ENCODE measurements at places on chromosomes 6 and 20. TPM values are rescaled to one million over a fixed set of nuclear protein-coding genes. Genes with fewer than 3 reads are reported as not detected.

DNA sequence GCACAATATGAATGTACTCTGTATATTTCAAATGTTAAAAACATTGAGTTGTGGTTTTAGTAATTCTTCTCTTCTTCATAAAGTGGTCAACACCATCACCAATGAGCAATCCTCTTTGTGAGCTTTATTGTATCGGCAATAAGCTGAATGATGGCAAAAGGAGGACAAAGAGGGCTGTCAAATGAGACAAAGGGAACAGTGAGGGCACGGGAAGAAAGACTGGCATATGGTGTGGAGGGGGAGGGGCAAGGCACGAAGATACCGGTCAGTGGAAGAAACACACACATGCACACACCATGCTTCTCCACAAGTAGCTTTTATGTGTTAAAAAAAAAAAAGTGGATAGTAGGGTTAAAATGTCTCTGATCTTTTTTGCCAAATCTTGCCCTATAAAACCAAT is 506.8 kb upstream of the CITED2 start:
- H3K4me1 ChIP-seq, result peaks cover 12% of the 10 kb centered on the region
- H3K27me3 ChIP-seq, result no peaks in the 10 kb centered on the region
- DNase-seq, result no peak
- no peaks in the 10 kb centered on the region for H3K36me3 ChIP-seq
- H3K27ac ChIP-seq, result no peak overlapping the region

- no peaks in the 10 kb centered on the region for H3K4me1 ChIP-seq
- DNase-seq, result no peak
- no peaks in the 10 kb centered on the region for H3K36me3 ChIP-seq
- no peak overlapping the region for H3K4me3 ChIP-seq
- no peak overlapping the region for H3K27ac ChIP-seq
These were observed 129.2 kb downstream of the TBX18 start for GRCh38 chr6:84635081-84635761.

DNA sequence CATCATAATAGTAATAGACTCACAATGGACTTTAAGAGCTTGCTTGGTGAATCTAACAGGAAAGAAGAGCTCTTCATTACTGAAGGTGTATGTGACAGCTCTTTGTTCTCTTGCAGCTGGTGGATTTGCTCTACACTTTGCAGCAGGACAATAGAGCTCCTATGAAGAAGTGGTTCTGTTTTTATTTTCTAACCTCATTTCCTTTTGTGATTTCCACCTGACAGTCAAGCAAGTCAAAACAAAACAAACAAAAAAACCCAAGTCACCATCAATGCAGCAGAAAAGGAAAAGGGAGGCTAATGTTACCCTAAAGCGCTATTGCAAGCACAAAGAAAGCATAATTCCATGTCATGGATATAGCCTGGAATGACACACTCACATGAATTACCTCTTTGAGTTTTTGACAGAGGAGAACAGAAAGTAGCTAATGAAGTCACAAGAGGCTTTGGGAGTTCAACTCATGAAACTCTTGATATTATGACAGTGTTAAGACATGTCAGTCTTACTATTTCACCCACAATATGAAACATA is 1188.1 kb downstream of the EPHA7 start:
- no peak overlapping the region for H3K4me3 ChIP-seq
- no peak overlapping the region for H3K27ac ChIP-seq
- no peaks in the 10 kb centered on the region for H3K4me1 ChIP-seq
- no peaks in the 10 kb centered on the region for H3K27me3 ChIP-seq
- no peak for DNase-seq

The NRN1 gene
- total RNA-seq, result 41.4 TPM

DNA sequence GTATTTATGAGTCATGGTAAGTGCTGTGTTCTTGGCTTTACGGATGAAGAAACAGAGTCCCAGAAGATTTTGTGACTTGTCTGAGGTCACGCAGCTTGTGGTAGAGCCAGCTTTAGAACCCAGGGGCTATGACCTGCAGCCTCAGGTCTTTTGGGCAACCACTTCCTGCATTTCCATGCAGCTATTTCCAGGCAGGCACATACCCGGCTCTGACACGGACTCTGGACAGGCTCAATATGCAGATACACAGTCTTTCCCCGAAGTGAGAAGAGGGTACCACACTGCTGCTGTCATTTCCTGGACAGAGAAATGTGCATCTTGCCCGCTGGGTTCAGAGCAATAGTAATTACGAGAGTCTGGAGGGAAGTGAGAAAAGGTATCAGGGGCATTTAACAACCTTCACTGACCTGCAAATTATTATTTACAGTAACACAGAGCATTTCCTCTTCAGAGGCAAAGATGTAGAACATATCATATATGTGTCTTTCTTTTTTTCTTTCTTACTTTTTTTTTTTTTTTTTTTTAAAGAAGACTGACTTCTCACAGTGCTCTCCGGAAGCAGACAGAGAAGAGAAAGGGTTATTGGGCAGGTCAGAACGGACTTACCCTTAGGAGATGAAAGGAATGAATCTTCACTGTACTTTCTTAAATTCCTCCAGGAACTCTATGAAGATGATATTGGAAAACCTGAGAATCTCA is 185.1 kb downstream of the CLIC5 start:
- H3K4me3 ChIP-seq, result no peak overlapping the region
- no peak for DNase-seq
- no peaks in the 10 kb centered on the region for H3K27me3 ChIP-seq

GRCh38 chr6:135066806-135067205 is 12.2 kb upstream of the HBS1L start:
- no peaks in the 10 kb centered on the region for H3K4me1 ChIP-seq
- no peak overlapping the region for H3K27ac ChIP-seq
- H3K36me3 ChIP-seq, result no peaks in the 10 kb centered on the region
- H3K27me3 ChIP-seq, result no peaks in the 10 kb centered on the region
- DNase-seq, result no peak
- no peak overlapping the region for H3K4me3 ChIP-seq

DNA sequence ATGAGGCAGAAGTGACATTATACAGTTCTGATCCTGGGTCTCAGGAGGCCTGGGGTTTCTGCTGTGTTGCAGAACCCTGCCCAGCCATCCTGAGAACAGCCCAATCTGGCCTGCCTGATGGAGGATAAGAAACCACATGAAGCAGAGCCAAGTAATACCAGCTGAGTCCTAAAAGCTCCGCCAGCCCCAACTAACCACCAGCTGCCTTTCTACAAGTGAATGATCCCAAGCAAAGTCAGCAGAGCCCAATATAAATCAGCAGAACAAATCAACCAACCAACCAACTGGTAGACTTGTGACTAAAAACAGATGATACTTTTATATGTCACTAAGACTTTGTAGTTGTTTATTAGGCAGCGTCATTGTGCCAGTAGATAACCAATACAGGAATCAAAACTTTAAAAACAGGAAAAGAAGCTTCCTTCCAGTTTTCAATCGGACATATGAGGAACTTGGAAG is 52.1 kb downstream of the SNX5 start:
- H3K36me3 ChIP-seq, result no peaks in the 10 kb centered on the region
- DNase-seq, result no peak
- no peak overlapping the region for H3K4me3 ChIP-seq
- H3K27ac ChIP-seq, result no peak overlapping the region

DNA sequence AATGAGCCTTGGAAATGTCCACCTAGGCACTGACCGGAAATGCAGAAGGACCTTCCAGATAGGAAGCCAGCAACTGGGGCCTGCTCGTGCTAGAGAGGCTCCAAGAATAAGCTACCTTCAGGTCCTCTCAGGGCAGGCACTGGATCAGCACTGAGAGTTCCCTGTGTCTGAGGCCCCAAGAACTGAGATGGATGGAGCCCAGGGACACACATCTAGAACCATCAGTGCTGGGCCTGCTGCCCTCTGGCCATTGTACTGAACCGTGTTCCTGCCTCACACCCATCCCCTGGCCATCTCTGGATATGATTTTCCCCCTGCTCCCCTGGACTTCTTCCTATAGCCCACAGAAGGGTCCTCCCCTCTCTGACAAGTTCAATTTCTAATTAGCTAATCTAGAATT is 10.3 kb downstream of the BPIFA1 start:
- H3K27ac ChIP-seq, result no peak overlapping the region
- H3K4me3 ChIP-seq, result no peak overlapping the region
- no peaks in the 10 kb centered on the region for H3K27me3 ChIP-seq
- no peaks in the 10 kb centered on the region for H3K36me3 ChIP-seq

The GJA10 gene
- total RNA-seq, result not detected

DNA sequence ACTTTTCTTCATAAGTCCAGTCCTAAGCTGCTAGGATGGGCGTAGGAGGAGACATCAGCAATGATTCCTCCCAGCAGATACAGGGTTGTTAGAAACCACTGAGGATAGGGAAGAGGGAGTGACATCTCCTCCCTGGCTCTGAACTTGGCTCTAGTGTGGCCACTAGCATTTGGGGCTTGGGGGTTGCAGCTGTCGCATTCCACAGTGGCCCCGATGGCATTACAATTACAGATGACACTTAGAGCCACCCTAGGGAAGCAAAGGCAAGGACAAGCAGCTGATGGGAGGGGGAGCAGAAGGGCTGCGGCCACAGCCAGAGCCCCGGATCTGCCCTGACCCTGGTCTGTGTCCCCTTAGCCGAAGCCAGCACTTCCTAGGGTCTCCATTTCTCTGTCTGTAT is 9.5 kb upstream of the CDKN1A start:
- H3K4me1 ChIP-seq, result peaks cover 16% of the 10 kb centered on the region
- no peak overlapping the region for H3K4me3 ChIP-seq
- DNase-seq, result no peak
- no peaks in the 10 kb centered on the region for H3K27me3 ChIP-seq
- no peak overlapping the region for H3K27ac ChIP-seq

DNA sequence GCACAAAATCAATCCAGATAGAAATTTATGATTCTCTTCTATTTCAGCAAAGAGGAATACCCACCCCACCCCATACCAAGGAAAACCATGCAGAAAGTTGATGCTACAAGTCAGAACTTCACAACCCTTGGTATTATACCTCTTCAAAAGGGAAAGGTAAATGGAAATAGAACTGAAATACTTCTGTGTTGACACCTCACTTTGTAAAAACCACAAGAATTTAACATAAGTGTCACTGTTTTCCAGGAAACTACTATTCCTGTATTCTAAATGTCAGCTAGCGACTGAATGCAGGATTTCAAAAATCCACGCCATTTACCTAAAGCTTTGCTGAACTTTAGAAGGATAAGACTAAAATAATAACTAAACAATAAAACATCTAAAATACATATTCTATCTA is 3.6 kb downstream of the CPNE1 start:
- no peaks in the 10 kb centered on the region for H3K36me3 ChIP-seq
- H3K27me3 ChIP-seq, result no peaks in the 10 kb centered on the region
- no peak for DNase-seq
- H3K4me3 ChIP-seq, result no peak overlapping the region
- peaks cover 39% of the 10 kb centered on the region for H3K4me1 ChIP-seq
- H3K27ac ChIP-seq, result no peak overlapping the region

The KCNK5 gene
- total RNA-seq, result 18.1 TPM

GRCh38 chr6:90478789-90479602 is 107.9 kb downstream of the MAP3K7 start:
- DNase-seq, result peak; percentile 76
- no peak overlapping the region for H3K27ac ChIP-seq
- no peaks in the 10 kb centered on the region for H3K36me3 ChIP-seq
- H3K4me3 ChIP-seq, result no peak overlapping the region
- no peaks in the 10 kb centered on the region for H3K27me3 ChIP-seq
- H3K4me1 ChIP-seq, result peaks cover 10% of the 10 kb centered on the region

GRCh38 chr6:19851241-19852089 is 14.3 kb downstream of the ID4 start:
- DNase-seq, result no peak
- peaks cover 9% of the 10 kb centered on the region for H3K4me1 ChIP-seq
- H3K27ac ChIP-seq, result peak overlapping the region; percentile 50
- no peaks in the 10 kb centered on the region for H3K36me3 ChIP-seq
- no peaks in the 10 kb centered on the region for H3K27me3 ChIP-seq

DNA sequence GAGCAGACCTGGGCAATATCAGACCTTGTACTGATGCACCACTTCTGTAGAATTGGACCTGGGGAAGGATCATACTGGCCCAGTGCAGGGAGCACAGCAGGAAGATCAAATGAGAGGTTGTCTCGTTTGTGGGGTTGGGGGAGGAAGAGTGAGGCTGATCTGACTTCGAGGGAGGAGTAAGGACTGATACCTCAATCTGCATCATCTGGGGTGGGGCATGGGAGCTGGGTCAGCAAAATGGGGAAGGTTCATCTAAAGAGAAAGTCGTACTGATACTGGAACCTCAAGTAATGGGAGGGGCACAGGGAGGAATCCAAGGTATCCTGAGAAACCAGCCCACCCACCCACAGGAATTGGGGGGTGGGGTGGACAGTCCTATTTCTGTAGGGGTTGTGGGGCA is 3.7 kb downstream of the RNF39 start:
- H3K36me3 ChIP-seq, result peaks cover 30% of the 10 kb centered on the region
- DNase-seq, result no peak
- no peak overlapping the region for H3K27ac ChIP-seq
- peaks cover 26% of the 10 kb centered on the region for H3K4me1 ChIP-seq

GRCh38 chr6:40249935-40250334 is 315.7 kb upstream of the MOCS1 start:
- no peak for DNase-seq
- H3K4me1 ChIP-seq, result no peaks in the 10 kb centered on the region
- no peak overlapping the region for H3K27ac ChIP-seq
- H3K27me3 ChIP-seq, result no peaks in the 10 kb centered on the region
- no peaks in the 10 kb centered on the region for H3K36me3 ChIP-seq
- no peak overlapping the region for H3K4me3 ChIP-seq

DNA sequence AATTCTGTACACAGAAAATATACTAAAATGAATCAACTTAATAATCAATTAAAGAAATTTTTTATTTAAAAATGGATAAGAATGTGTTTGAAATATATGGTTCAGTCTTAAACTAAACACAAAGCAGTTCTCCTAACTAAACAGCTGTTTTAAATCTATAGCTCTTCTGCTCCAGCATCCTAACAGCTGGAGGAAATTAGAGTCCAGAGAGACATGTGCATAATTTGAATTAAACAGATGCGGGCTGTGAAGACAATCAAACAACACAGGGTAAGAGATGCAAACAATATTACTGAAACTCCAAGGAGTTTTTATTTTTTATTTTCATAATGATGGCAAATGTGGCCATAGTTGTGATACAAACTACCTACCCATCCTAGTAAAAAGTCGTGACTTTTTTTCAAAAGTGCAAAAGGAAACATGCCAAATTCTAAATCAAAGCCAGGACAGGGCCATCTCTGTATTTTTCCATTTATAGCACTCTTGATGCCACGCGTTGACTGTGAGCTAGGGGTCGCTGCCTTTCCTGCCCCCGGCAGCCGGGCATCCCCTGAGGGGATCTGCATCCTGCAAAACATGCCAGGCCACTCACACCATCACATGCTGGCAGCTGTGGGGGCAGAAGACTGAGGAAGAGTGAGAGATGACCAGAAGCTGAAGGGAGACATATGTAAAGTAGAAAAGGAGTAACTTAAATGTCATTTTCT is 310.6 kb downstream of the PRKN start:
- no peak for DNase-seq
- no peaks in the 10 kb centered on the region for H3K4me1 ChIP-seq
- no peak overlapping the region for H3K27ac ChIP-seq
- no peaks in the 10 kb centered on the region for H3K36me3 ChIP-seq
- H3K27me3 ChIP-seq, result no peaks in the 10 kb centered on the region

The AGER gene
- 7.5 TPM for total RNA-seq

DNA sequence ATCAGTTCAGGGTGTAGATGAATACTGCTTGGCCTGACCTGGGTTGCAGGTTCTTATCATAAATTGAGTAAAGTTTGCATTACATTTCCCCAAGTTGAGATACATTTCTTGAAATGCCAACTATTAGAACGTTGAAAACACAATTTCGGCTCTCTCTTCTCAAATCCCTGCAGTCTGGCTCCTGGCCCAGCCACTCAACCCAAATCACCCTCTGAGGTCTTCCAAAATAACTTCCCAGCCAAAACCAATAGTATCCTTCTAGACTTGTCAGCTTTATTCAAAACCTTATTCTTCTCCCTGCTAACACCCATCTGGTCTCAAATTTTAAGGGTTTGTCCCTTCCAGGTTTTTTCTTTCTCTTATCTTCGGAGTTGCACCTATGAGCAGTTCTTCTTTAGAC is 263.6 kb downstream of the EYA4 start:
- H3K27ac ChIP-seq, result no peak overlapping the region
- no peaks in the 10 kb centered on the region for H3K36me3 ChIP-seq
- H3K4me3 ChIP-seq, result no peak overlapping the region
- peak; percentile 24 for DNase-seq
- H3K27me3 ChIP-seq, result no peaks in the 10 kb centered on the region

Data from tibial nerve (tissue), 4 donors.